ENCODE measurements at places on chromosomes 4 and X.

GRCh38 chr4:81062001-81062400, 31.5 kb downstream of the BMP3 start:
- no peak for DNase-seq

- no peak for DNase-seq
Measured at GRCh38 chr4:5137927-5138326, 86.6 kb downstream of the STK32B start.

GRCh38 chr4:148998719-148999118, 556.5 kb upstream of the NR3C2 start:
- no peak for DNase-seq

DNA sequence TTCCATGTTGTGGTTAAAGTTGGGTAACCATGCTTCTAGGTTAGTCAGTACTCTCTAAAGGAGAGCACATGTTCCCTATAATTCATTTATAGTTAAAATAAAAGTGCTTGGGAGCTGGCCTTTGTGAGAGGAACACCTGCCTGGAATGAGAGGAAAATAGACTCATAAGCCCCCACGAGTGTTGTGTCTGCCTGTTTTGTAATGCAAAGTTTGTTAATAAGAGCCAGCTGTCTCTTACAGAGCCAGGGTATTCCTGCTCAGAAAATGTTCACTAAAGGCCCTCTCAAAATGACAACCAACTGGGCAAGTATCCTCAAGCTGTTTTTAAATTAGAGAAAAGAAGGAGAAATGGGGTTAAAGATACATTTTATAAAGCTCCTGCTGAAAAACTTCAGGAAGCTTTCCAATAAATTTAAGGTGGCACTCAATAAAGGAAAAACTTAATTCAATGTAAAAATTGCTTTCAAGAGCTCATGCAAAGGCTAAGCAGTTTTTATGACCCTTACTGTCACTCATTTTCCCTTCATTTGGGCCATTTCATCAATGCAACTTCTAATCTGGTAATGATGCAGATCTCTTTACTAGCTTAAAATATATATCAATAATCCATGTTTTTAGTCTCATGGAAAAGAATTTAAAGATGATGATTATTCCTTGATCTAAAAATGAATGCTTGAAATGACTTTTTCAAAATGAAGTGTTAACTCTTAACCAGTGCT, 793.6 kb downstream of the STPG2 start:
- no peak for DNase-seq

DNA sequence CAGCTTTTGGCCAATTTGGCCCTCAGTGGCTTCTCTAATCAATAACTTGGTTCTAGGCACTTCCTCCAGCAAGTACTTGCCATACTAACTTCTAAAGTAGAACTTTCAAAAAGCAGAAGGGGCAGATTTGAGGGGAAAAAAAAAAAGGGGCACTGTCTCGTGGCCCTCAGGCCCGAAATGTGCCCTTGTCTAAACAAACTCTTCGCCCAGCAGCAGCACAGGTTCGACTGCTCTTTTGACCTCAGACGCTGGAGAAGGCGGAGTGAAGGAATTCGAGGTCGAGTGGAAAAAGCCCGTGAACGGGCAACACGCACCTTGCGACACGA, 775 bp downstream of the GRPEL1 start:
- DNase-seq, result no peak

- no peak for DNase-seq
Measured at GRCh38 chrX:48786341-48786800, at the start of gene GATA1. Gene GATA1, plus strand, starts transcription at chrX:48786590. Its CDS starts 4,520 bp downstream, at chrX:48791110.
